ENCODE measurements at places on chromosomes 2 and 18.
A peak's percentile ranks its signal among the peaks of the same experiment; 100 is the strongest.

GRCh38 chr2:214574084-214574781 lies 163.4 kb downstream of the VWC2L start:
- DNase-seq = peak; percentile 24

GRCh38 chr2:2234398-2235195 lies 96.5 kb downstream of the MYT1L start:
- peak; percentile 80 for DNase-seq

DNA sequence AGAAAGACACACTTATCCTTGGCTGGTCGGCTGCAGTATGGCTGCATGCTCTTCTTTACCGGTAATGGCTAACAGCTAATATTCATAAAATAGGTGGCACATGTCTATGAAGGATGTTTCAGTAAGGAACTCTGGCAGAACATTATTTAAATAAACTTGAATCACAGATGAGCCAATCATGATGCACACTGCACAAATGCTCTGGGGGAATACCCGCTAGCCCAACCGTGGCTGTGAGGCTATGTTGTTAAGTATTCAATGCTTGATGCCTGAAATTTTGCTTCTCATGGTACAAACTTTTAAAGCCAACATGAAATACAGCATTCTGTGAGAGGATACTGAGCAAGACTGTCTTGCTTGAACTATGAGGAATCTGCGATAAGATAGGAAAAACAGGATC lies 505.8 kb downstream of the ZEB2 start:
- DNase-seq = no peak

GRCh38 chr2:58671675-58672074 lies 430.6 kb upstream of the FANCL start:
- no peak for DNase-seq
